ENCODE measurements at places on chromosomes 11 and 22.

DNA sequence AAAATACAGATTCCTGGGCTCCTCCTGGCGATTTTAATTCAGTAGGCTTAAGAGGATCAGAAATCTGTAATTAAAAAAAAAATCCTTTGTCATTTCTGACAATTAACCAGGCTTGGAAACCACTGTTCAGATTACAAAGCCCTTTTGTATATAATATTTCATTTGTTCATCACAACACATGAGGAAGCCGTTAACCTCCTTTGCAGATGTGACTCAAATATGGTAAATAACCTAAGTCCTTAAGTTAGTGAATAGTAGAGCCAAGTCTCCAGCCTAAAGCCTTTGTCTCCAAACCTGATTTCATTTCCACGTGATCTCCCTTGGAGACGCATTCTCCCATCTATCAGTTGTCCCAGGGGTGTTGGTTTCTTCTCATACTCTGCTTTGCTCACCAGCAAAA, 67.6 kb downstream of the UBASH3B start:
- no peak for DNase-seq

GRCh38 chr11:62919898-62920640, 1.1 kb downstream of the CHRM1 start:
- no peak for DNase-seq

DNA sequence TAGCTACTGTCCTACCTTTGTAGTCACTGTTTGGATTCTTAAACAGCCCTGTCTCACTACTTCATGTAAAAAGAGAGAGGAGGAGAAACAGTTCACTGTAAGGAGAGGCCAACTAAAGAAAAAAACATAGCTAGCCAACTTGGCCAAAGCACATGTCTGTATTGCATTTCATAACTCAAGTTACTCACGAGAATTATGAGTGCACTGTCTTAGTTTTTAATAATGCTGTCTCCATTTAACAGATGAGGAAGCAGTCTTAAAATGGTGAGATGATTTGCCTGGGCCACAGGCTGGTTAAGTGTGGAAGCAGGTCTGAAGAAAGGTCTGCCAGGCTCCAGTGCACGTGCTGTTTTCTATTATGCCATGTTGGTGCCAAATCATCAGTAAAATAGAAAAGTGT, 104.5 kb downstream of the UVRAG start:
- no peak for DNase-seq

DNA sequence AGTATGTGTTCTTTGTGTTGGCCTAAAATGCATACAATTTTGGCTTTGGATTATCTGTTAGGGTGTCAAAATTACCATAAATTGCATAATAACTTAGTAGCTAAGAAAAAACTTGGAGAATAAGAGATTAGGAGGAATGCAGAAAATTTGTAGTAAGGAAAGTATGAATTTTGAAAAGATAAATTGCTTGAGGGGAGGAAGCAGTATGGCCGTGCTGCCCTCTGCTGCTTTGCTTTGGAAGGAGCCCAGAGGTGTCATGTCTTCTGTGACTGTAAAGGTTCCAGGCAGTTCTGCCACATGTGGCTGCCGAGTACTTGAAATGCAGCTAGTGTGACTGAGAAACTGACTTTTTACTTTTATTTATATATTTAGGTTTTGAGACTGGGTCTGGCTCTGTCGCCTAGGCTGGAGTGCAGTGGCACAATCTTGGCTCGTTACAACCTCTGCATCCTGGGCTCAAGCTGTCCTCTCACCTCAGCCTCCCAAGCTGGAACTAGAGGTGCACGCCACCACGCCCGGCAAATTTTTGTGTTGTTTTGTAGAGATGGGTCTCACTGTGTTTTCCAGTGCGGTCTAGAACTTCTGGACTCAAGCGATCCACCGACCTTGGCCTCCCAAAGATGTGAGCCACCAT, 1.8 kb downstream of the ADSL start:
- peak; percentile 85 for DNase-seq

DNA sequence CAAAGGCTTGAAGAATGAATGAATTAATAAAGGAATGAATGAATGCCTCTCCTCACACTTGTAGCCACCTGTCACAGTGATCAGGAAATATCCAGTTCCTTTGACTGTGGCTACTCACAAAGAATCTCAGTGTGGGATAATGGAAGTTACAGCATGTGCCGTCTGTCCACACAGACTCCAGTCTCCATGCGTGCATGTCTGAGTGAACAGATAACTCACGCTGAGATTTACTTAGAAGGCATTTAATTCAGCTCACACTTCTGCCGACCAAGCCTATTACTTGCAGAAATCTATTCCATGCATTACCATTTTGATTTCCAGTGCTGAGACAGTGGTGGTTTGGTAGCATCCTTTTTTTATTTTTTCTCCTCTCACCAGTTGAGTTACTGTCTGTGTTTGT, 32.3 kb upstream of the HMGXB4 start:
- no peak for DNase-seq

DNA sequence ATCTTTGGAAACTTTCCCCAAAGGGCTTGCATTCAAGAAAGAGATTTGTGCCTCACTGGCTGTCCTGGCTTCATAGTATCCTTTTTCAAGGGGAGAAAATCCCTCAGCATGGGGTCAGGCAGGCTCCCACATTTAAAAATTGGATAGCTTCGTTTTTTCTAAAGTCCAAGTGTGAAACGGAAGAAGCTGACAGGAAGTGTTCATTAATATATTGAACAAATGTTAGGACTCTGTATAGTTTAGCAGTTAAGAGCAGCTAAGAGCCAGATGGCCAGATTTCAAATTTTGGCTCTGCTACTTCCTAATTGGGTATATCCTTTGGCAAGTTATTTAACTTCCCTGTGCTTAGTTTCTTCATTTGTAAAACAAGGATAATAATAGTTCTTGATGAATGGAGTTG, 354.9 kb upstream of the FAT3 start:
- no peak for DNase-seq

DNA sequence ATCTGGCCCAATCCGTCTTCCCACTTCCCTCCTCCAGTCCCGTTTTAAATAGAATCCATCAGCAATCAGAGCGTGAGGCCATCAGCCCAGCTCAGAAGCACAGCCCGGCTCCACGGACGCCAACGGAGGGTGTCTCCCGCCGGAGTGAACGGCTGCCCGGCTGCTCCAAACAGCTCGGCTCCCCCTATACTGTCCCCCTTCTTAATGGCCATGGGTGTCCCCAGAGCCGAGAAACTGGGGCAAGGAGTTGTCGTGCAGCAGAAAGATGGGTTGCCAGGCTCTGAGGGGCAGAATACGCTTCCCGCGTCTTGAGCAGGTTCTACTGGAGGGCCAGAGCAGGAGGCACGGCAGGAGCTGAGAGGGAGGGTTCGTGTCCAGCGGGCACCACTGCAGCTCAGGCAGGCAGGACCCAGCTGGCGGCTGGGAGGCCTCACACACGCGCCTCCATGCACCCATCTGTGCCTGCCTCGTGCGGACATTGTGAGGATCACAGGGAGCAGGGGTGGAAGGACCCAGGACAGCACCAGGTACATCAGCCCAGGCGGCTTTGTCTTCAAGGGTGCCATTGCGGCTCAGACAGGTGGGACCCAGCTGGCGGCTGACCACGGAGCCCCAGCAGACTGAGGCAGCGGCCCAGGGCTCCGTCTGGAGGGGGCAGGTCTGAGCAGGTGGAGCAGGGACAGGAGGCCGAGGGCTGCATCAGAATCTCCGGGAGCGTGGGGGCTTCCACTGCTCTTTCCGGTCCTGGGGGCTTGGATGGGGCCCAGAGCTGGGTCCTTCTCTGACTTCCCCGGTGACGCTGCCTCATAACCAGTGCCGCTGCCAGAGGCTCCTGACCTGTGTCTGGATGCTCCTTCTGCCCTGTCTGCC, 882.7 kb downstream of the BRD1 start:
- DNase-seq: no peak

- DNase-seq: no peak
Observed at GRCh38 chr11:19646308-19646707, 66.3 kb upstream of the NAV2 start.

- DNase-seq: no peak
Observed at GRCh38 chr22:30266445-30267381, at the start of gene OSM. TSS of gene OSM (minus strand) at chr22:30266851. CDS start at chr22:30266799, 52 bp downstream.

GRCh38 chr22:45552580-45553350, 50.1 kb downstream of the FBLN1 start:
- no peak for DNase-seq

DNA sequence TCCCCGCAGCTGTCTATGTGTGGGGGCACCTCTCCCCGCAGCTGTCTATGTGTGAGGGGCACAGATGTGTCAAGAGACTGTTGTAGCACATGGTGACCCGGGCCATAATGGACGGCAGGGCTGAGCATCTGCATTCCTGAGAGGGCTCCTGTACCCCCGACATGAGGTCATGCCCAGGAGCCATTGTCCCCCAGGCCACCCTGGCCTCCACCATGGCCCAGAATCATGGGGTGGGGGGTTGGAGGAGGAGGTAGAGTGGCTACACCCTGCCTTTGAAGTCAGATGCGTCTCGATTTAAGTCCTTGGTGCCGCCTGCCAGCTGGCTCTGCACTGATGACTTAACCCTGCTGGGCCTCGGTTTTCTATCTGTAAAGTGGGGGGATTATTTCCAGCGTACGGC, 49.1 kb downstream of the ARHGAP8 start:
- DNase-seq: no peak

DNA sequence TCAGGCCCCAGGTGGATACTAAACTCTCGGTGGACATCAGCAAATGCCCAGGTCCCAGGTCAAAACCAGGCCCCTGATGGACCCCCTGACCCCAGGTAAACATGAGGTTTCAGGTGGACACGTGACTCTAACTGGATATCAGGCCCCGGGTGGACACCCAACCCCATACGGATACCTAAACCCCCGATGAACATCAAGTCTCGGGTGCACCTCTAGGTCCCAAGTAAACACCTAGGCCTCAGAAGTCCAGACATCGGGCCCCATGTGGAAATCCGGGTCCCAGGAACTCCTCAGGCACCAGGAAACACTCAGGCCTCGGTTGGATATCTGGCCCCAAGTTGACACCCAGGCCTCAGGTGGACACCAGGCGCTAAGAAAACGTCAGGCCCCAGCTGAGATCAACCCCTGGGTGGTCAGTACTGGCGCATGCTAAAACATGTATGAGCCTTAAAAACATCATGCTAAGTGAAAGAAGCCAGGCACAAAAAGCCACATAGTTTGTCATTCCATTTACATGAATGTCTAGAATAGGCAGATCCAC, 54.4 kb upstream of the SEPTIN5 start:
- no peak for DNase-seq

DNA sequence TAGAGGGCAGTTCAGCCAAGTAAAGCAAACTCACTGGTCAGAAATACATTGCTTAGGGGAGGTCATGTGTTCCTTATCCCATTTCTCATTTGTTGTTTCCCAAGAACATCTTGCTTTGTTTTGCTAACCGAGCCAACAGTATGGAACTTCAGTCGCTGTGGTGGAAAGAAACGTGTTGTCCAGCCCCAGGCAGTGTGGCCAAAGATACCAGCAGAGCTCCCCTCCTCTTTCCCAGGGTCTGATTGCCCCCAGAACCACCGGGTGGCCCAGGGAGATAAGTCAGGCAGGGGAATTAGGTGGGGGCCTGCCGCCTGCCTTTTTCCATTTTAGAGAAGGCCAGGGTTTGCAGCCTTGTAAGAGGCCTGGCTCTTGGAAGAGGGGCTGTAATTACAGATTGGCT, 98.7 kb upstream of the CRYBB3 start:
- no peak for DNase-seq

- DNase-seq: peak; percentile 61
Observed at GRCh38 chr22:50105208-50106100, 15.6 kb downstream of the MOV10L1 start.

DNA sequence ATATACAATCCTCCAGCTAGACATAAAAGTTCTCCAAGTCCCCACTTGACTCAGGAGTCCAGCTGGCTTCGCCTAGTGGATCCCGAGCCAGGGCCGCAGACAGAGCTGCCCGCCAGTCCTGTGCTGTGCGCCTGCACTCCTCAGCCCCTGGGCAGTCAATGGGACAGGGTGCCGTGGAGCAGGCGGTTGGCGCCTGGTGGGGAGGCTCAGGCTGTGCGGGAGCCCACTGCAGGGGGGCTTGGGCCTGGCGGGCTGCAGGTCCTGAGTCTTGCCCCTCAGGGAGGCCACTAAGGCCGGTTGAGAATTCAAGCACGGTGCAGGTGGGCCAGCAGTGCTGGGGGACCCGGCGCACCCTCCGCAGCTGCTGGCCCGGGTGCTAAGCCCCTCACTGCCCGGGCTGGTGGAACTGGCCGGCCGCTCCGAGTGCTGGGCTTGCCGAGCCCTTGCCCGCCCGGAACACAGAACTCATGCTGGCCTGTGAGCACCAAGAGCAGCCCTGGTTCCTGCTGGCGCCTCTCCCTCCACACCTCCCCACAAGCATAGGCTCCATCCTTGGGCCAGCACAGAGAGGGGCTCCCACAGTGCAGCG, 884.8 kb upstream of the LRRC4C start:
- DNase-seq: no peak

GRCh38 chr11:118438314-118438931, 2.1 kb downstream of the KMT2A start:
- peak; percentile 79 for DNase-seq

DNA sequence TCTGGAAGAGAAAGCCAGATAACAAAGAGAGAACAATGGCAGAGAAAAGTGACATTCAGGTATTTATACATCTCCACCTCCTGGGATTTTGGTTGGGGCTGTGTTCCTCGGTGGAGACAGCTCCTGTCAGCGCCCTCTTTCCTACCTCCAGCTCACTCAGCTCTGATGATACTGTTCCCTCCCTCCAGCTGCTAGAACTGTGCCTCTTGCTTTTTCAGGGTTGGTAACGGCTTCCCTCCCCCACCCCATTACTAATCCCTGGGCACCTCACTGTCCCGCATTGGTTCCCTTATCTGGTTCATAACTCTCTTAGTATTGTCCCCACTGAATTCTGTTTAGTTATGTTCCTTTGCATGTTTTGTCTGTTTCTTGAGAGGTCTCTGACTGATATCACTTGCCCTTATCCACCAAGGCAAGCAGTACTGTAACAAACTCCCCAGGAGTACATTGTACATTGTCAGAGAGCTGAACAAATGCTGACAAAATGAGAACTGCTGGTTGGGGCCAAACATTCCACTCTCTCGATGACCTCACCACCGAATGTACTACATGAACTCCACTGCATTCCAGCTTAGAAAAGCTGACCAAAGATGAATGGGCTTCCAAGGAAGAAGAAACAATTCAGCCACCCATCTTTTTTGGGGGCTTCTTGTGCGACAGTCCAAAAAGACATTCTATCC, 5.7 kb upstream of the FBXO3 start:
- DNase-seq: no peak

GRCh38 chr22:36100134-36100824, 60.3 kb downstream of the APOL3 start:
- DNase-seq: no peak

DNA sequence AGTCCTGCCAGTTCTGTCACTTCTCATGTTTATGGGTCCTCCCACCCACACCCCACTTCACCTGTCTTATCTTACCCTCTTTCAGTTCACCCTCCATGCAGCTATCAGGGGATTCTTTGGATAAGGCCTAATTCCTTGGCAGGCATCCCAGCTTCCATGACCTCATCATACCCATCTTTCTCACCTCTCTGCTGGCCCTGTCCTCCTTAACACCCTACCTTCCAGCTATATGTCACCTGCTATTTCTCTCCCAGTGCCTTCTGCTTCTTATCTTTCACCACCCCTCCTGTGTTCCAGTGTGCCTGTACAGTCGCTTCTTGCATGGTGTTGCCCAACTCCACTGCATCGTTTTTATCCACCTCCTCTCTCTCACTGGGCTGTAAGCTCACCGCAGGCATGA, 28.3 kb downstream of the SNU13 start:
- DNase-seq: no peak

- DNase-seq: no peak
Observed at GRCh38 chr11:5646139-5646538, 21.3 kb downstream of the TRIM34 start.

Measured in COLO829 (cell line).